Activated naive CD4-positive, alpha-beta T cell (primary cell): ENCODE measurements at places on chromosomes 11 and 22.

GRCh38 chr11:1839924-1840779 lies 1.4 kb downstream of the TNNI2 start:
- no peak for DNase-seq

DNA sequence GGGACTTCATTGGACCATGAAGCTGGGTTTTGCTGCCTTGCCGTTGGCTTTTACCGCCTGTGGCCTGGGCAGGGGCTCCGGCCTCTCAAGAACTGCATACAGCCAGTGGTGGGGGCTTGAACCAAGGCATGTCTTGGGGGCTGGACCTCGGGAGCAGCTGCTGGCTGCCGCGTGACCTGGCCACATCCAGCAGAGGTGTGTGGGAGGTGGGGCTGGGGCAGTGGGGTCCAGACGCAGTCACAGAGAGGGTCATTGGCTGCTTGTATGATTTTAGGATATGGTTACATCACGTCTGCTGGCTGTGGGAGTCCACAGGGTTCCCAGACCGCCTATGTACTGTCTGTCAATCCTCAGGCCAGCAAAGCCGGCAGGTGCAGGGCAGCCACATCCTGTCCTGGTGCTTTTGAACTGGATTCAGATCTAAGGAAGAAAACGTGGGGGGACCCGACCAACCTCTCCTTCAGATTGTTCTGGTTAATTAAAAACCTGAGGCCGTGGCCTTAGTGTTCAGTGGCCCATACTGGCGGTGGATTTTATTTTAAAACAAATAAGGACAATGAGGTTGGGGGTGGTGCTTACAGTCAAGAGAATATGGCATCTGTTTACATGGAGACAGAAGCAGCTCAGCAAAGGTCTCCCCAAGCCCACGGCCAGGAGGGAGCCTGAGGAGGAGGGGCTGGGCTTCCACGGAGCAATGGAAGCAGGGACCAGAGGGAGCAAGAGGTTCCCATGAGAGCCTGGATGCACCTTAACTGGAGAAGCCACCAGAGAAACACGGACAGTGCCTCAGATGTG lies 426.0 kb downstream of the TBC1D22A start:
- no peak for DNase-seq

- peak; percentile 73 for DNase-seq
Measured at GRCh38 chr11:60913793-60914632, at the start of gene TMEM109. TSS of gene TMEM109 (plus strand) at chr11:60914158. CDS start at chr11:60919694, 5,536 bp downstream.

DNA sequence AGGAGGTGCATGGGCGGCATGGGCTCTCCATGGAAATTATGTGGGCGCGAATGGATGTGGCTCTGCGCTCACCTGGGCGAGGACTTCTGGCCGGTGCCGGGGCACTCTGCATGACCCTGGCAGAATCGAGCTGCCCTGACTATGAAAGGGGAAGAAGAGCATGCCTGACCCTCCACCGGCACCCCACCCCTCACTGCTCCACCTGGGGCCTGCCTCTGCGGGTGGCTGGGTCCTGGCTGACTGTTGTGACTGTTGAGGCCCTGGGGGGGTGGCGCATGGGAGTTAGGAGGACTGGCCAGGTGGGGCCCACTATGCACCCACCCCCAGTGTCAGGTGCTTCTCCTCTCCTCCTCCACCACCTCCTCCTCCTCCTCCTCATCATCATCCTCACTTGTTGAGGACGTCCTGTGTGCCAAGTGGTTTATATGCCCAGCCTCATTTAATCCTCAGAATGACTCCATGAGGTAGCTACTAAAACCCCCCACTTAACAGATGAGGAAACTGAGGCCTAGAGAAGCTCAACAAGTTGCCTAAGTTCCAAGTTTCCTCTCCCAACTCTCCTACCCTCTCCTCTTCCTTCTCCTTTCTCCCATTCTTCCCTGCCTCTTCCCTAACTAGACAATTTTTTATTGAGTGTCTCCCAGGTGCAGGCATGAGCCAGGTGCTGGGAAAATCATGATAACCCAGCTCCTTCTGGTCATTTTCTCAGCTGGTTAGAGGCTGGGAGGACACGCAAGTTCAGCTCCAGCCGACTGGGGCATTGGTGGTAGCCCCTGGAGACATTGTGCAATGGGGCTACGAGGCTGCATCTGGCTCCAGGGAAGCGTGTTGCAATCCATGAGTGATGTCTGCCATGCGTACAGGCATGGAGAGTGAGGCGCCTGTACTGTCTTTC lies 2.3 kb downstream of the MYEOV start:
- DNase-seq, result no peak

- DNase-seq, result no peak
Measured at GRCh38 chr11:68322052-68322430, 9.7 kb downstream of the LRP5 start.

GRCh38 chr22:40289991-40290459 lies 56.3 kb upstream of the ADSL start:
- DNase-seq, result peak; percentile 68

DNA sequence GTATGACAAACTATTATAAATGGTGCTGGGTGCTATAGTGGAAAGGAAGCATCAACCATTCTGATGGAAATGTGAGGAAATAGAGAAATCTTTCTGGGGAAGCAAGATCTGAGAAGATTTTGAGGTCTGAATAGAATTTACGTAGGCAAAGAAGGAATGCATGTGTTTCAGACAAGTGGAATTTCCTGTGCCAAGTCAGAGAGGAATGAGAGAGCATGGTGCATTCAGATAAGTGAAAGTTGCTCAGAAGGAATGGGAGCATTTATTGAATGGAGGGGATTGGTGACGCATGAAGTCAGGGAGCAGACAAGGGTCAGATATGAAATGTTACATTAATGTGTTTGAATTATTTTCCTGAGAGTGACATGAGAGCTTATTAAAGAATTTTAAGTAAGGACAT lies 725.5 kb downstream of the METTL15 start:
- DNase-seq, result no peak

GRCh38 chr11:65425971-65426838 lies 3.6 kb downstream of the NEAT1 start:
- no peak for DNase-seq

DNA sequence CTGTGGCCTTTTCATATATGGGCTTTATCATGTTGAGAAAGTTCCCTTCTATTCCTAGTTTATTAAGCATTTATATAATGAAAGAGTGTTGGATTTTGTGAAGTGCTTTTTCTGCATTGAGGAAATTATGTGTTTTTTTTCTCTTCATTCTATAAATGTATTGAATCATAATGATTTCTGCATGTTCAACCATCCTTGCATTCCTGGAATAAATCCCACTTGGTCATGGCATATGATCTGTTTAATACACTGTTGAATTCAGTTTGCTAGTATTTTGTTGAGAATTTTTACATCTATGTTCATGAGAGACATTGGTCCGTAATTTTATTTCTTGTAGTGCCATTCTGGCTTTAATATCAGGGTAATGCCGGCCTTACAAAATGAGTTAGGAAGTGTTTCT lies 25.8 kb downstream of the PIM3 start:
- no peak for DNase-seq

GRCh38 chr11:64015935-64016845 lies 19.5 kb upstream of the FLRT1 start:
- no peak for DNase-seq

- no peak for DNase-seq
Measured at GRCh38 chr22:26135806-26136205, 33.5 kb upstream of the SEZ6L start.

- no peak for DNase-seq
Measured at GRCh38 chr11:113411536-113411935, 24.0 kb downstream of the ANKK1 start.

- DNase-seq, result no peak
Measured at GRCh38 chr11:125210066-125210465, 45.5 kb downstream of the PKNOX2 start.

DNA sequence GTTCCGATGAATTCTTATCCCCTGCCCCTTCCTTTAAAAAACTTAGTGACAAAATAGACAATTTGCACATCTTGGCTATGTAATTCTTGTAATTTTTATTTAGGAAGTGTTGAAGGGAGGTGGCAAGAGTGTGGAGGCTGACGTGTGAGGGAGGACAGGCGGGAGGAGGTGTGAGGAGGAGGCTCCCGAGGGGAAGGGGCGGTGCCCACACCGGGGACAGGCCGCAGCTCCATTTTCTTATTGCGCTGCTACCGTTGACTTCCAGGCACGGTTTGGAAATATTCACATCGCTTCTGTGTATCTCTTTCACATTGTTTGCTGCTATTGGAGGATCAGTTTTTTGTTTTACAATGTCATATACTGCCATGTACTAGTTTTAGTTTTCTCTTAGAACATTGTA lies 12.0 kb downstream of the CCND1 start:
- DNase-seq, result no peak

- no peak for DNase-seq
Measured at GRCh38 chr11:57432714-57433163, 5.8 kb upstream of the SLC43A3 start.

DNA sequence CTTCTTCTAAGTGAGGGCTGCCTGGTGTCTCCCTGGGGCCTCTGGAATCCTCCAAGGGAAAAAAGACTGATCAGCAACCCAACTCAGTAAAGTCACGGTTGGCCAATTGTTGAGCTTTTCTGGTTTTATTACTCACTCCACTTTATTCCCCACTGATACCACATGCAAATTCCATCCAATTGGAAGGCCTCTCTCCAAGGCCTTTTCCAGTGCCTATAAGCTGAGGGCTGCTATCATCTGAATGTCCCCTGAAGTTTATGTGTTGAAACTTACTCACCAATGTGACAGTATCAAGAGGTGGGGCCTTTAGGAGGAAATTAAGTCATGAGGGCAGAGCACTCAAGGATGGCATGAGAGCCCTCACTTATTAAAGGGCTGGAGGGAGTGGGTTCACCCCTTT lies 463.3 kb downstream of the BUD13 start:
- no peak for DNase-seq

DNA sequence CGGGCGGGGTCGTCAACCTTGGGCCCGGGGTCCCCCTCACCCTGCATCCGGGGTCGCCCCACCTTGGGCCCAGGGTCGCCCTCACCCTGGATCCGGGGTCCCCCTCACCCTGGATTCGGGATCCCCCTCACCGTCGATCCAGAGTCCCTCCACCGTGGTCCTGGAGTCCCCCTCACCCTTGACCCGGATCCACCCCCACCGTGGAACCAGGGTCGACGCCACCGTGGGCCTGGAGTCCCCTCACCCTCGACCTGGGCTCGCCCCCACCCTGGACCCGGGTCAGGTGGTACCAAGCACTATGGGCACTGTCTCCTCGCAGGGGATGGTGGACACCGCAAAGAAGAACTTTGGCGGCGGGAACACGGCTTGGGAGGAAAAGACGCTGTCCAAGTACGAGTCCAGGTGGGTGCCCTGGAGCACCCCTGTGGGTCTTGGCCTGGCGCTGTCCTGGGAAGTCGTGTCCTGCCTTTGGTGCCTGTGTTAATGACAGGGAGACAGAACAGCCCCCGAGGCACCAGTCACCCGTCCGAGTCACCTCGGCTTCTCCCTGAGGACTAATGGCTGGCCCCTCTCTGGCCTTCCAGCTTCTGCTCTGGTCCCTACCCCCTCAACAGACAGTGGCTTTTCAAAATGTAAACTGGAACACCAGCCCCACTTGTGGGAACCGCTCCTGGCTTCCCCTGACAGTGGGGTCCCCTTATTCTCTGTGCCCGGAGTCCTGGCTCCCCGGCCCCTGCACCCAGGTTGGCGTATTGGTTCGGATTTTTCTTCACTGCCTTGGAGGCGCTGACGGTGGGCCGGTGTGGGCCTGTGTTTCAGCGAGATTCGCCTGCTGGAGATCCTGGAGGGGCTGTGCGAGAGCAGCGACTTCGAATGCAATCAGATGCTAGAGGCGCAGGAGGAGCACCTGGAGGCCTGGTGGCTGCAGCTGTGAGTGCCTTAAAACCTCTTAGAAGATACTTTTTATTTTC lies 762 bp downstream of the CRELD2 start:
- DNase-seq, result no peak

GRCh38 chr22:38766076-38766777 lies 10.4 kb upstream of the SUN2 start:
- DNase-seq, result no peak

- no peak for DNase-seq
Measured at GRCh38 chr11:46290598-46291309, 13.3 kb downstream of the CREB3L1 start.

GRCh38 chr11:77276271-77276670 lies 25.2 kb downstream of the GDPD4 start:
- no peak for DNase-seq

GRCh38 chr11:90753546-90753945 lies 530.7 kb upstream of the CHORDC1 start:
- DNase-seq, result no peak

DNA sequence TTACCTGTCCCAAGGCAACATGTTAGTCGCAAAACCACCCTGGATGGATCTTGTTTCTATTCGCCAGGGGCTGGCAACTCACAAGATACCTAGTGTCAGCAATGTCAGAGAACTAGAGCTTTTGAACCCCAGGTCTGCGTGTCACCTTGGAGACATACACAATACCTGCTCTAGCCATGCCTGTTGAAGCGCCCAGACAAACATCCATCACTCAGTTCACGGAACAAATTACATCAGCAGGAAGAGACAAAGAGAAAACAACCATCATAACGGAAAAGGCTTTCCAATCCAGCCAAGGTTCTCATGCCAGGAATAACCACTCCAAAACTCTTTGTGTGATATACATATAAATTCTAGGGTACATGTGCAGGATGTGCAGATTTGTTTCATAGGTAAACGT lies 2.2 kb downstream of the CD59 start:
- no peak for DNase-seq

GRCh38 chr11:2301631-2302305 lies at the start of the genes C11orf21 and TSPAN32:
TSS of gene C11orf21 (minus strand) at chr11:2301918. CDS start at chr11:2301808, 110 bp downstream.
TSS of gene TSPAN32 (plus strand) at chr11:2302013. CDS start at chr11:2302150, 137 bp downstream.
- DNase-seq, result peak; percentile 49

- peak; percentile 3 for DNase-seq
Measured at GRCh38 chr11:108654994-108655631, 9.8 kb upstream of the DDX10 start.

DNA sequence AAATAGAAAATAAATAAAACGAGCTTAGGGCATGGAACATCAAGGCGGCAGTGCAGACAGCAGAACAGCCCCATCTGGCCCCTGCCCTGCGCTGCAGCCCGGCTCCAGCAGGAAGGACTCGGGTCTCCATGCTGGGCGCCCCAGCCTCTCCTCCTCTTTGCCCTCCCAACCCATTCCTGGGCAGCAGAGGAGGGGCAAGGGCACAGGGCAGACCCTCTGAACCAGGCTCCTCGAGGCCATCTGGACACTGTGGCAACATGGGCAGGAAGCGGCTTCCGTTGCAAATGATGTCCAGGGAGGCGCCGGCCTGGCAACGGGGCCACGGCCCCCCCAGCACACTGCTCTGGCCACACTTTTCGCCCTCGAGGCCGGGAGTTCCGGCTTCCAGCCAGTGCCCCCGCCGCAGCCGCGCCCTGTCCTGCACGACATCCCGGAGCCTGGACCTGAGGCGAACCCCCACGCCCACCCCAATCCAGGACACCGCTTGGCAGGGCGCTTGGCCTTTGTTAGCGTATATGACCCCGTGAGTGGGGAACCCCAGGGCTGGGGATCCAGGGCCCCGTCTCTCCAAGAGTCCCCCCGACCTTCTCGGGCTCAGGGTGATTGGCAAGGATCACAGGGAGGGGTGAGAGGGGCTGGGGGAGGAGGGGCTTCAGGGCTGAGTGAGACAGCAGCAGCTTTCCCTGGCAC lies 192.1 kb downstream of the IGLL1 start:
- no peak for DNase-seq

- DNase-seq, result peak; percentile 20
Measured at GRCh38 chr11:119363851-119364590, 17.5 kb downstream of the USP2 start.

- no peak for DNase-seq
Measured at GRCh38 chr11:78832226-78832947, 257.7 kb upstream of the NARS2 start.

- DNase-seq, result no peak
Measured at GRCh38 chr11:128504486-128504885, 82.9 kb downstream of the ETS1 start.

- DNase-seq, result no peak
Measured at GRCh38 chr11:108608548-108608947, 15.0 kb upstream of the EXPH5 start.

GRCh38 chr22:50063589-50064393 lies 5.7 kb upstream of the TTLL8 start:
- DNase-seq, result no peak
